HEK293T (cell line): ENCODE measurements at places on chromosomes 13 and 19.
A peak's percentile ranks its signal among the peaks of the same experiment; 100 is the strongest.

DNA sequence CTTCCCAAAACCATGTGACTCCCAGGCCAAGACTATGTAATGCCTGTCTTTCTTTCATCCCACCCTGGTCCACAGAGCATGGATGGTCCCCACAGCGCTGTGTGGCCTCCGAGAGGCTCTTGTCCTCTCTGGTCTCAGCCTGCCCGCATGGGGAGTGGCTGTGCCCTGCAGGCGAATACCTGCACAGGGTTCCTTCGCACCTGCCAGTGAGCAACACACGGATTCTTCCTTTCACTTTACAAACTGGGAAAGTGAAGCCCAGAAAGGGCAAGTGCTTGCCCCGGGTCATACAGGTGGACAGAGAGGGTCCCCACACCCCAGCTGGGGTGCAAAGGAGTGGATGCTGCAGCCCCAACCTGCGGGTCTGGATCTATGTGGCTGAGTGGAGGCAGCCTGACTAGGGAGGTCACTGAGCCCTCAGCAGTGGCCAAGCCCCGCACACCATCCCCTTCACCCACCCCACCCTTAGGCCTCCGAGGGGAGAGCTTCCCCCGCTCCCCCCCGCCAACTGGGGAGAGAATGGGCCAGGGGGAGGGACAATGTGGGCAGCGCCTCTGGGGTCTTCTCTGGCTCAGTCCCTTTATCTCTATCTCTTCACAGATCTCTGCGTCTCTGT lies 747 bp upstream of the MARK4 start:
- DNase-seq, result no peak

DNA sequence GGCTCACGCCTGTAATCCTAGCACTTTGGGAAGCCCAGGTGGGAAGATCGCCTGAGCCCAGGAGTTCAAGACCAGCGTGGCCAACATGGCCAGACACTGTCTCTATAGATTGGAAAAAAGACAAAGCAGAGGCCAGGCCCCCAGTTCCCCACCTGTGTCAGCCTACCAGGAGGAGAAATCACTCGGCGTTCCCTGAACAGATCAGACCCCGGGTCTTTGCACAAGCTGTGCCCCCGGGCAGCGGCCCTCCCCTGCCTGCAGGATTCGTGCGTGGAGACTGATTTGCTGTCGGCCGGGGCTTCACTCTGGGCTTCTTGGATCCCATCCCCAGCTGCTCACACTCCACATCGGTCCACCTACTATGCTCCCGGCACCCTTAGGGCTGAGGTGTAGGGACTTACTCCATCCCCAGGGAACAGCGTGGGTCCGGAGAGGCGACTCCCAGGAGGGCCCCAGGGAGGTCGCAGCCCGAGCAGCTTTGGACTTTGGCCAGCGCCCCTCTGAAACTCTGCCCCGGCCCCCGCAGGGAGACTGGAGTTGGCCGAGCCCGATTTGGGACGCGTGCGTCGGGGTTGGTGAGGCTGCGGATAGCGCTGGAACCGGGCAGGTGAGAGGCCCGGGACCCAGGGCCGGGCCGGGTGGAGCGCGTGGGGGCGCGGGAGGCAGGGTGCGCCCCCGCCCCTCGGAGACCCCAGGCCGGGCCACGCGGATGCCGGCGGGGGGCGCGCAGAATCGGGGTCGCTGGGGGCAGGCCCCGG lies 515 bp upstream of the EFNA2 start:
- no peak for DNase-seq

- DNase-seq, result no peak
Observed at GRCh38 chr19:2487842-2488241, 11.9 kb downstream of the GADD45B start.

- DNase-seq, result no peak
Observed at GRCh38 chr19:9705836-9706235, 30.9 kb upstream of the ZNF562 start.

GRCh38 chr13:23618341-23618740 lies 48.1 kb downstream of the TNFRSF19 start:
- DNase-seq, result no peak

GRCh38 chr13:47549219-47549752 lies 451.8 kb downstream of the SUCLA2 start:
- DNase-seq, result no peak

DNA sequence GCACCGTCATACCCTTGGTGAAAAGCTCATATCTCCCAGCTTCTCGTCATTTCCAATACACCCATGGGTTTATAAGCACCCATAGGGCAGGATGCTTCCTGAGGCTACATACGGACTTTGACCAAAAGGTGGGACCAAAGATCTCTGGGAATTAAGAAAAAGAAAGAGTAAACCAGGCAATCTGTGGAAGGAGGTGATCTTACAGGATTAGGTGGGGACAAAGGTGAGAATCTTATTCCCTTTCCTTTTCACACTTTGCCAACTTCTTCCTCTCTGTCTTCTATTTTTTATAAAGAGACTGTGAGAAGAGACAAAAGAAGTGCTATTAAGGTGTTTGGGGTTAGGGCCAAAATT lies 172.0 kb downstream of the DLEU7 start:
- no peak for DNase-seq

GRCh38 chr13:99425485-99426341 lies 75.6 kb upstream of the TM9SF2 start:
- no peak for DNase-seq

DNA sequence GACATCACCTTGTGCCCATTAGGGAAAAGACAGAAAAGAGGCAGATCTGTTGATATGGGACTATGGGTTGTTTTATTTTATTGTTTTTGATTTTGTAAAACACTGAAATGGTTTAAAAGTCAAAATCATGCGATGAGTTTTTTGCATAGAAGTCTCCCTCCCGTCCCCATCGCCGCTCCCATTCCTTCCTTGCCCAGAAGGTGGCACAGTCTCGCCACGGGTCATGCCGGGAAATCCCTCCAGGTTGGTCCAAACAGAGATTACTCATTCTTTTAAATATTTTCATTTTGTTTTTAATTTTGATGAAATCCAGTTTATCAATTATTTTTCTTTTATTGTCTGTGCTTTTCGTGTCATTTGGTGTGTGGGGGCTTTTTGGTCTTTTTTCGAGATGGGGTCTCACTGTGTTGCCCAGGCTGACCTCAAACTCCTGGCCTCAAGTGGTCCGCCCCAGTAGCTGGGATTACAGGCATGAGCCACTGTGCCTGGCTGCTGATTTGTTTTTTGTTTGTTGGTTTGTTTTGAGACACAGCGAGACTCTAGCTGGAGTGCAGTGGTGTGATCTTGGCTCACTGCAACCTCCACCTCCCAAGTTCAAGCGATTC lies 9.2 kb downstream of the PGPEP1 start:
- DNase-seq, result peak; percentile 69

DNA sequence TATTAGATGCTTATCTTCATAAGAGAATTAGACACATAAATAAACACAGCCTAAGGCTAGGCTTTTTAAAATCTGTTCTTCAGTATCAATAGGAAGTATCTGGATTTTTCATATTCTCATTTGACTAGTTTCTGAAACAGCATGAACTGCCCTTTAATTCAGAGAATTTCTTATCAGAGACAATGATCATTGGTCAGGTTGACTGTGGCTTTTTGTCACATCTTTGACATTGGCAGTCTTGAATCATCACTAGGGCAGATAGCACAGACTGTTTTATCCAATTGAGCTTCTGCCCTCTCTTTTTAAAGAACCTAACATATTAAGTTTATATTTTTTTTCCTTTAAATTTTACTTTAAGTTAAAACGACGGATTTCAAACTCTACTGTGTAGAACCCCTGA lies 59.6 kb downstream of the DPY19L3 start:
- no peak for DNase-seq
